ENCODE measurements at places on chromosomes 1 and 21.
A peak's percentile ranks its signal among the peaks of the same experiment; 100 is the strongest.

GRCh38 chr1:234734412-234734835 lies 124.4 kb upstream of the IRF2BP2 start:
- DNase-seq, result no peak

DNA sequence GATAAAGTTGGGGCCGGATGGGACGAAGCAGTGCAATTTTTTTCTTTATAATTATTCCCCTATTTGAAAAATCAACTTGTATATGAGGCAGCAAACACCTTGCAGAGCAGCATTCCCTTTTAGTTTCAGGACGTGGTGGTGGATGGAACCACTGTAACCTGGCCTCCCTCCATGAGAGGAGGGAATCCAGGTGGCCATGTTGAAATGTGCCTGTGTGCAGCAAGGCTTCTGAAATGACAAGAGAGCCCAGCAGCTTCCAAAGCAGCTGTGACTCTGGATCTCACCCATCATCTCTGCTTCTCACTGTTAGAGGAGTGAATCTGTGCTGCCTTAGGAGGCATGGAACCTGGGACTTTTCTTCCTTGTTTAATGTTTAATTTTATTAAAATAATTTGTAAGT lies 42.3 kb downstream of the NFIA start:
- peak; percentile 51 for DNase-seq

DNA sequence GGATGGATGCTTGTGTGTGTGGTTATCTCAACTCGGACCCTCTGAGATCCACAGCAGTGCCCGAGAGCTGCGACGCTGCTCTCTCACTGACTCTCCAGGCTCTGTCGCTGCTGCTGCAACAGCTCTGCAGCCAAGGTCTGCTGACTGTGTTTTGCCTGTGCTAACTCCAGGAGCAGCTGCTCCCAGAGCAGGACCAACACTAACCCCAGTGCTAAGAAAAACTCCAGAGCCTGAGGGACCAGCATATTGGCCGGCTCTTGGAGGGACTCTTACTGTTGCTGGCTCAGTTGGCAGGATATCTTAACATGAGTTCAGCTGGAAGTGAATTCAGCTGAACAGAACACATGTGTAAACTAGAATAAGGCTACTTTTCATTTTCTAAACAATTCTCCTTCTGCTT lies 4.4 kb downstream of the LCE2C start:
- no peak for DNase-seq

- DNase-seq, result no peak
Observed at GRCh38 chr1:230326971-230327891, 98.9 kb downstream of the PGBD5 start.

DNA sequence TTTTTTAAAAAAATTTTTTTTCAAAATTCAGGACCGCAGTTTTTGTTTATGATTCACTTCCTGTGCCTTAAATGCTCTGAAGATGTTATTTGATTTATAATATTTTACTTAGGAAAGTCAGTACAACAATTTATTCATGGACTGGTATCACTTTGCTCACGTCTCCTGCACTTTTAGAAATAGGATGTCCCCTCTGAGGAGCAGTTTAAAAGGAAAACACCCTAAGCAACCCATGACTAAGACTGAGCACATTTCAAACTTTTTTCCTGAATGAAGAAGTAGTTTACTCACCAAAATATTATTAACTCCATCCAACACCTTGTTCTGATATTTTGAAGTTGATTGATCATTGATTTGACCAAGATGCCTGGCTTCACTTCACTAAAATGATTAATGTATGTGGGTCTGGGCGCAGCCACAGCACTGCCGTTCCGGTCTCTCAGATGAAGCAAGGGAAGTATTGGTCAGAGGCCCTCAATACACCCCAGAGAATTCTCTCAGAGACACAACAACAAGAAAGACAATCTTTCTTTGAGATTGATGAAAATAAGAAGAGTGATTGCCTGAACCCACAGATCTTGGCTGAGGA lies 223.9 kb downstream of the TGFB2 start:
- DNase-seq, result no peak

- DNase-seq, result no peak
Observed at GRCh38 chr1:205147191-205147835, 25.5 kb upstream of the RBBP5 start.

DNA sequence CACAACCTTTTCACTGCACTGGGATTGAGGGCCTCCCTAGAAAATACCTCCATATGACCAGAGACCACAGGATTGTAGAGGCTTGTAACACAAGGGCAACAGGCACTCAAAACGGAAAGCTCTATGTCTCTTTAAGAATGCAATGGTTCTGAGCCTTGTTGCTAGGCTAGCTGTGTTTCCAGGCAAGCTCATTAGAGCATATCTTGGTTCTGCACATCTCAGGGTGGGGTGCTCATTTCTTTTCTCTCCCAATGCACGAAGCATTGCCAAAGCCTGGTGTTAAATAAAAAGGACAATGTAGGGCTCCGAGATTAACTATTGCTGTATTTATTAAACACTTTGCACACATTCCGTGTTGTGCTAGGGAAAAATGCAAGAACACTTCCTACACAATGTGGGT lies 315.9 kb downstream of the PRDM2 start:
- no peak for DNase-seq

- no peak for DNase-seq
Observed at GRCh38 chr1:231591466-231591865, 35.1 kb upstream of the DISC1 start.

- no peak for DNase-seq
Observed at GRCh38 chr1:192577145-192578140, 1.9 kb downstream of the RGS1 start.
